ENCODE measurements at places on chromosomes 7 and 10. TPM values are rescaled to one million over a fixed set of nuclear protein-coding genes. Genes with fewer than 3 reads are reported as not detected.

GRCh38 chr10:123781956-123782500 is 109.6 kb downstream of the CPXM2 start:
- H3K36me3 ChIP-seq: no peaks in the 10 kb centered on the region
- H3K27ac ChIP-seq: no peak overlapping the region
- H3K4me3 ChIP-seq: no peak overlapping the region
- DNase-seq: peak; percentile 18
- H3K27me3 ChIP-seq: peaks cover 28% of the 10 kb centered on the region

MYL10 gene
- not detected for total RNA-seq

DNA sequence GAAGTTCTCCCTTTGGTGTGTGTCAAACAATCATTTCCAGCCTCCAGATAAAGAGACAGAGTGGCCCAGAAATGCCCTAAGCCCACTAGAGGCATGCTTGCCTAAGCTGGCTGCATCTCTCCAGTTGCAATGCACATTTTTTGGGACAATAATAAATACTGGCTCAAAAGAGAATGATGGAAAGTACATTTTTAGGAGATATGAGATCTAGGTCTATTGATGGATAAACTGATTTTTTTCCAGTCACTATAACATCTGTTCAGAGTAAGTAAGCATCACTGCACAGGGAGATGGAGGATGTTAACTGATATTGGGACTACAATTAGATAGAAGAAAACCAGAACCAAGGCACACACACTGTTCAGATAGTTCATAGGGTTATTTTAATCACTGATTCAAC is 553.0 kb downstream of the GRM8 start:
- H3K27me3 ChIP-seq: no peaks in the 10 kb centered on the region
- no peaks in the 10 kb centered on the region for H3K36me3 ChIP-seq
- no peak overlapping the region for H3K4me3 ChIP-seq
- H3K4me1 ChIP-seq: peaks cover 10% of the 10 kb centered on the region
- H3K27ac ChIP-seq: no peak overlapping the region
- DNase-seq: no peak

GRCh38 chr7:47407821-47408674 is 173.9 kb downstream of the TNS3 start:
- H3K36me3 ChIP-seq: 0 out of 2 replicates have a peak, but pooled peaks cover 6% of the 10 kb centered on the region
- H3K27ac ChIP-seq: no peak overlapping the region
- H3K4me3 ChIP-seq: no peak overlapping the region
- DNase-seq: no peak

- DNase-seq: no peak
- H3K36me3 ChIP-seq: peaks cover 8% of the 10 kb centered on the region
- H3K4me1 ChIP-seq: peaks cover 43% of the 10 kb centered on the region
- H3K4me3 ChIP-seq: no peak overlapping the region
- no peaks in the 10 kb centered on the region for H3K27me3 ChIP-seq
These were observed 420.5 kb upstream of the GALNT17 start for GRCh38 chr7:70711452-70711851.

DNA sequence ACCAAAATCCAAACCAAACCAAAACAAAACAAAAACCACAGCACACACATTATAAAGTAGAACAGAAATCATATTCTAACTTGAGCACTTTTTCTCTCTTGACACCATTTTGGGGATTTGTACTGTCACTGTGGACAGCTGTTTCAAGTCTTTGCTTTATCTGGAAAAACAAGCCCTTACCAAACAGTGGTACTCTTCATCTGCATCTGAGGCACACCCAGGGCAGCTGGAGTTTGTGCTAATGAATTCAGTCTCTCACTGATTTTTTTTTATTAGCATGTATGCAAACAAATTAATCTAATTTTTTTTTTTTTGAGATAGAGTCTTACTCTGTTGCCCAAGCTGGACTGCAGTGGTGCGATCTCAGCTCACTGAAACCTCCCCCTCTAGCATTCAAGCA is 171.4 kb downstream of the RAPGEF5 start:
- H3K36me3 ChIP-seq: no peaks in the 10 kb centered on the region
- H3K4me3 ChIP-seq: no peak overlapping the region
- H3K27ac ChIP-seq: no peak overlapping the region
- peaks cover 32% of the 10 kb centered on the region for H3K4me1 ChIP-seq
- DNase-seq: no peak

DNA sequence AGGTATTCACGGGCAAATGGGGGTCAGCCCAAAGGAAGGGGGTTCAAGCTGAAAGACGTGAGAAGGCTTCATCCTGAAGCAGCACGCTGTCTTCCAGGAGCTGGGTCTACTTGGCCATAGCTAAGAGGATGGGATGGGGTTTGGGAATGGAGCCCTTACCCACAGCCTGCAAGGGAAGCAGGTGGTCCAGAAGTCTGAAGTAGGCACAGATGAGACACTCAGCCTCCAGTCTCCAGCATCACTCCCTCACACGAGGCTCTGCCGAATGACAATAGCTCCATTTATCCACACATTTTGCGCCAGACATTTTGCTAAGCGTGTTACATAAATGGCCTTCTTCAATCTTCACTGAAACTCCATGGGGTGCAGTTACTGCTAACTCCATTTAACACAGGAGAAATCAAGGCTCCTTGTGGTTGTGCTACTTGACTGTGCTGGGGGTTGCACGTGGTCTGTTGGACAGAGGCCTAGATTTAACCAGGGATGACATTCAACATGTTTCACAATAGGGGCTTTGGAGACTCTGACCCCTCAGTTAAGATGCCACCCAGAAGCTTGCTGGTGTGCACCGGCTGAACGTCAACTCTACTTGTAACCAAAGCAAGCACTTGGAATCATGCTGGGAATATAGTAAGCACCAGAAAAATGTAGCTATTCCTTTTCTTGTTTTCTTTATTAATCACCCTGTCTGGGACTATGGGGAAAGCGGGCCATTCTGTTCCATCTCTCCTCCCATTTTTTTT is 85.3 kb downstream of the FAM241B start:
- H3K36me3 ChIP-seq: no peaks in the 10 kb centered on the region
- H3K27me3 ChIP-seq: no peaks in the 10 kb centered on the region
- peaks cover 2% of the 10 kb centered on the region for H3K4me1 ChIP-seq
- DNase-seq: no peak

- H3K27me3 ChIP-seq: no peaks in the 10 kb centered on the region
- no peak overlapping the region for H3K27ac ChIP-seq
- DNase-seq: no peak
- H3K4me1 ChIP-seq: peaks cover 15% of the 10 kb centered on the region
These were observed 45.1 kb downstream of the CYTH3 start for GRCh38 chr7:6227294-6227846.

DNA sequence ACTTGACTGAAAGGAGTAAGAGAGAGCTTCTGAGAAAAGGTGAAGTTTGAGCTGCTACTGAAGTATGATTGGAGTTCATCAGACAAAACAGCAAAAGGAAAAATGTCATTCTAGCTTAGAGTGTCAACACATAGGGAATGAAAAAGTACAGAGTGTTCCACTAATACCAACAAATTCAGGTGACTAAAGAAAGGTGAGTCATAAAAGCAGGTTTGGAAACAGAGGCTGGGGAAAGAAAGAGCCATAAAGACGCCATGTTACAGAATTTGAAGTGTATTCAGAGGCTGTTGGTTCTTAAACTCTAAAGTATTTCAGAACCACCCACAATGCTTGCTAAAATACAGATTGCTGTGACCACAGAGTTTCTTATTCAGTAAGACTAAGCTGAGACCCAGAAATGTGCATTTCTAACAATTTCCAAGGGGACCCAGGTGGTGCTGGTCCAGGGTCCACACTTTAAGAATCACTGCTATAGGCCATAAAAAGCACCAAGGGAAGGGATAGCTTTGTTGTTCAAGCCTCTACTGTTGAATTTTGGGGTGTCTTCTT is 143.1 kb downstream of the ELAPOR2 start:
- no peak overlapping the region for H3K27ac ChIP-seq
- no peak for DNase-seq
- no peaks in the 10 kb centered on the region for H3K36me3 ChIP-seq
- peaks cover 9% of the 10 kb centered on the region for H3K4me1 ChIP-seq

GRCh38 chr7:43077732-43078391 is 34.6 kb upstream of the HECW1 start:
- H3K4me1 ChIP-seq: peaks cover 30% of the 10 kb centered on the region
- no peak overlapping the region for H3K4me3 ChIP-seq
- DNase-seq: peak; percentile 86
- H3K27me3 ChIP-seq: no peaks in the 10 kb centered on the region
- peak overlapping the region; percentile 83 for H3K27ac ChIP-seq
- H3K36me3 ChIP-seq: no peaks in the 10 kb centered on the region

DNA sequence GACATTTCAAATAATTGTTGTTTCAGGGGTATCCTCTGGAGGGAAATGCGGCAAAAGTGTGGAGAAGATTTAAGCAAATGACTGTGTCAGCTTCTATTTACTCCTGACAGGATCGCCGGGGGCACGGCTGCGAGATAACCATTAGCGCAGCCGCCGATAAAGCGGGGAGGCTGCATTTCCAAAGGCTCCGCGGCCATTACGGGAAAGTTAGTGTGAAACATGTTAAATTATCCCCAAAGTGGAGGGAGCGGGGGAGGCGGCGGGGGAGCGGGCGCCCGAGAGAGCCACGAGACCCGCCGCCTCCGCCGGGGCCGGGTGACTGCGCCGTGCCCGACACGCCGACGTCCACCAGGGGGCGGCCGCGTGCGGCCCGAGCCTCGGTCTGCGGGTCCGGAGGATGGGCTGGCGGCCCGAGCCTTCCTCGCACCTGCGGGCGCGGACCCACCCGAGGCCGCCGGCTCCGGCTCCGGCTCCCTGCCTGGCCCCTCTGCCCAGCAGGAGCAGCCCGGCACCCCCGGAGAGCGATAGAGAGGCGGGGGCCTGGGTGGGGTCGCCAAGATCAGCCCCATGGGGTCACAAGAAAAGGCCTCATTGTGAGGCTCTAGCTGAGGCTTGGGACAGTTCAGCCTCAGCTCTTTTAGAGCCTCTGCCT is 74.4 kb upstream of the PAX2 start:
- peak; percentile 73 for DNase-seq
- H3K27me3 ChIP-seq: peaks cover 66% of the 10 kb centered on the region
- H3K27ac ChIP-seq: no peak overlapping the region
- H3K4me3 ChIP-seq: peak overlapping the region; percentile 57
- H3K4me1 ChIP-seq: peaks cover 26% of the 10 kb centered on the region

Data from GM23338 (cell line).